Type B pancreatic cell (in vitro differentiated cells): ENCODE measurements at places on chromosomes 1 and 21.

DNA sequence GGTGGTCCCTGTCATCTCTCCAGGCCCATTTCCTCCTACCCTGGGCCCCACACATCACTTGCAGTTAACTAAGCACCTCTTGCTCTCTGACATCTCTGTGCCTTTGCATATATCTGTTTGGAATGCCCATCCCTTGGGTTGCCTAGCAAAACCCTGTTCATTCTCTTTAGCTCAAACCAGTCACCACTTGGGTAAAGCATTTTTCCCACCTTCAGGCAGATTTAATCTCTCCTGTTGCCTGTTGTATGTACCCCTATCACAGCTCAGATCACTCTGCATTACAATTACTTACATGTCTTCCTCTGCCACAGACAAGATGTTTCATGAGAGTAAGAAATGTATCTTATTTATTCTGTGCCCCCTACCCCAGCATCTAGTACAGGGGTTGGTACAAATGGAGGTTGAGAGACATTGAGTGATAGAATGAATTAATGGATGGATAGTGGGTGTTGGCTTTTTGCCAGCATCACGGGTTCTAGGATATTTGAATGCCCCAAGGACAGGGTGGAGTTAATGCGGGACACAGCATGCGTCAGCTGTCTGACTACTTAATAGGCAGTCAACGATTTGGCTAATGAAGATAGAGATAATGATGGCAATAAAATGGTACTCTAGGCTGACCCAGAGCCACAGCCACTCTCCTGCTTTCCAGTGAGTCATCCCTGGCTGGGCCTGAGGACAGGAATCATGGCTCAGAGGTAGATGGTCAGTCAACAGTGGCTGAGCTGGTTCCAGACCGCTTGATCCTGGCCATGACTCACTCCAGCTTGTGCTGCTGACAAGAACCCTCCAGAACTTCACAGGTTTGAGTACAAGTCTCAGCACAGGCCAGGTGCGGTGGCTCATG, 6.5 kb downstream of the NR0B2 start:
- DNase-seq: no peak

GRCh38 chr1:214920337-214920736, 162.2 kb upstream of the KCNK2 start:
- no peak for DNase-seq

DNA sequence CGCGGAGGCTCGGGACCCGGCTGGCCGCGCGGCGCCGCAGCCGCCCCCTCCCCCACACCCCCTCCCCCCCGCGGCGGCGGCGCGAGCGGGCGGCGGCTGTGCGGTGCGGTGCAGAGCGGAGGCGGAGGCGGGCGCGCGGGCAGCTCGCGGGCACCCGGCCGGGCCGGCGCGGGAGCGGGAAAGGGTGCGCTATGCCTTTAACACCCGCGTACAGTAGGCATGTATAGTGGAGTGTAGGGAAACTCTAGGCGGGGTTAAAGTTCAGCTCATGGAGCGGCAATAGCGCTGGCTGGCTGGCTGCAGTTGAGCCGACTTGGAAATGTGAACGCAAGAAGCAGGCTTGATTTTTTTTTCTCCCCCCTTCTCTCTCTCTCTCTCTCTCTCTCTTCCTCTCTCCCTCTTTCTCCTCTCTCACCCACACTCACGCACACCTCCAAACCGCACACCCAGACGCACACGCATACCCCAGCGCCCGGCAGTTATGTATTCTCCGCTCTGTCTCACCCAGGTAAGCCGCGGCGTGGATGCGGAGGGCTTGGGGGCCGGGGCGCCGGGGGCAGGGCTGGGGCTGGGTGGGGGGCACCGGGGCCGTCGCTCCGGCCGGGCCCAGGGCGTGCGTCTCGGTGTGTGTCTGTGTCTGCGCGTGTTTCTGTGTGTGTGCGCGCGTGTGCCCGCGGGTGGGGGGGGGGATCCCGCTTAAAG, at the start of gene NFIA:
Gene NFIA, plus strand, starts transcription at position 251 of the 702 bp plus-strand sequence.
- DNase-seq: peak; percentile 73

- no peak for DNase-seq
Observed at GRCh38 chr1:153919876-153920852, 2.6 kb downstream of the GATAD2B start.

DNA sequence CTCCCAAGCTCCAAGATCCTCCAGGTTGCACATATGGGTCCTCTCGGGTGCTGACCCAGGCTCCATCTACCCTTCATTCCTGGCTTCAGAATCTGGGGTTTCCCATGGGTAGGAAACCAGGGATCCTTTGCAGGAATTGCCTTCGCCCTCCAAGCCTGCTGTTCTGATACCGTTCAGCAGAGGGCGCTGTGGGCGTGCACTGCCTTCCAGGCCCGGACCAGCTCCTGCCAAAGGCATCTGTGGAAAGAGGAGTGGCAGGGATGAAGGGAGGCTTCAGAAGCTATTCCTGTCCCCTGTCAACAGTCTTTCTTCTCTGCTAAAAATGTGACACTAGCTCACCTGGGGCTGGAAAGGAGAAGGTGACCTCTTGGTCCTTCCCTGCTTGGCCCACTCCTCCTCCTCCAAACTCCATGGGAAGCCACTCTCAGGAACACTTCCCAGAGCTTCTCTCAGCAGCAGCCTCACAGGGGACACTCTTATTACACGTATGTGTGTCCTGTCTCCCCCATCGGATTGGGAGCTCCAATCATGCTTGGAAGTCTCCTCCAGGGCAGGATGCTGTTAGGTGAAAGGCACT, 71.2 kb downstream of the VWA5B1 start:
- no peak for DNase-seq

GRCh38 chr1:73040811-73041210, 758.5 kb upstream of the NEGR1 start:
- no peak for DNase-seq

DNA sequence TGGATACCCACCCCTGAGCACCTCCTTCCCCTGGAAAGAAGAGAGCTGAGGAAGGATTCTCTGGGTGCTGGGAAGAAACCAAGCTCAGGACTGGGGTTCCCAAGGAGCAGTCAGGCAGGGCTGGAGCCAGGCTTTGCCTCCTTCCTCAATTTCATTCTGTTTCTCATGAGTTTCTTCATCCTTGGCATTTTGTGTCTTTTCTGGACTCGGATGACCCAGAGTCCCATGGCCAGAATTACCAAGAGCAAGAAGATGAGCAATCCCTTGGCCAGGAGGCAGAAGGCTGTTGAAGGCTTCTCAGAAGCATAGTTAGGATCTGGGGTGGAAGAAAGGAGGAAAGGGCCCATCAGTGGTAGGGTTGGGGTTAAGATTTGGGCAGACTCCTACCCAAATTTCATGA, 2.5 kb downstream of the SLAMF9 start:
- no peak for DNase-seq

- DNase-seq: no peak
Observed at GRCh38 chr1:172460177-172460576, 16.3 kb upstream of the PIGC start.

- no peak for DNase-seq
Observed at GRCh38 chr1:88296642-88297041, 387.4 kb upstream of the PKN2 start.
